Thoracic aorta endothelial cell (primary cell): ENCODE measurements at places on chromosomes 5 and 9. TPM values are rescaled to one million over a fixed set of nuclear protein-coding genes. Genes with fewer than 3 reads are reported as not detected.

The GRXCR2 gene
- not detected in 2 replicates for total RNA-seq

The ITGA2 gene
- 178 and 213 TPM in 2 replicates for total RNA-seq

The QRFP gene
- total RNA-seq, result not detected in 2 replicates

The PCDHA4 gene
- total RNA-seq, result 0.22 and 0.27 TPM in 2 replicates

The PPIC gene
- 26.3 and 33.9 TPM in 2 replicates for total RNA-seq

The ABITRAM gene
- total RNA-seq, result 10.4 and 13.5 TPM in 2 replicates

The CDKN2A gene
- total RNA-seq, result 3.8 and 3.9 TPM in 2 replicates
